ENCODE measurements at places on chromosomes 1 and 21.
A peak's percentile ranks its signal among the peaks of the same experiment; 100 is the strongest.

GRCh38 chr1:15988856-15989736 is 13.2 kb upstream of the ZBTB17 start:
- no peak for DNase-seq

- DNase-seq = no peak
Measured at GRCh38 chr21:15744926-15745325, 15.1 kb downstream of the USP25 start.

- no peak for DNase-seq
Measured at GRCh38 chr1:36876990-36877389, 157.3 kb downstream of the GRIK3 start.

- no peak for DNase-seq
Measured at GRCh38 chr1:176576670-176577069, 113.7 kb downstream of the PAPPA2 start.

- DNase-seq = no peak
Measured at GRCh38 chr1:67803380-67804279, 29.6 kb downstream of the GNG12 start.

DNA sequence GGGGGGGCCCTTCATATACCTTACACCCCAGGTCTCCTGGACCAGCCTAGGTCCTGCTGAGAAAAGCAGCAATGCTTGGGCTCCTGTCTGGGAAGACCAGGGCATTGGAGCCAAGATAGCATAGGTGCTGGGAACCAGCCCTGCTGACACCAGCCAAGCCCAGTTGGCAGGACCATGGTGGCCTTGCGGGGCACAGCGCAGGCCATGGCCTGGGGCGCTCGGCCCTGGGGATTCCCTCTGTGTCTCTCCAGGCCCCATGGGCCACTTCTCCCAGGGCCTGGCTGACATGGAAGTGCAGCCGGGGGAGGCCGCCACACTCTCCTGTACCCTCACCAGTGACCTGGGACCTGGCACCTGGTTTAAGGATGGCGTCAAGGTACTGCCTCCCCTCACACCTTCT is 23.3 kb downstream of the IGFN1 start:
- DNase-seq = no peak

DNA sequence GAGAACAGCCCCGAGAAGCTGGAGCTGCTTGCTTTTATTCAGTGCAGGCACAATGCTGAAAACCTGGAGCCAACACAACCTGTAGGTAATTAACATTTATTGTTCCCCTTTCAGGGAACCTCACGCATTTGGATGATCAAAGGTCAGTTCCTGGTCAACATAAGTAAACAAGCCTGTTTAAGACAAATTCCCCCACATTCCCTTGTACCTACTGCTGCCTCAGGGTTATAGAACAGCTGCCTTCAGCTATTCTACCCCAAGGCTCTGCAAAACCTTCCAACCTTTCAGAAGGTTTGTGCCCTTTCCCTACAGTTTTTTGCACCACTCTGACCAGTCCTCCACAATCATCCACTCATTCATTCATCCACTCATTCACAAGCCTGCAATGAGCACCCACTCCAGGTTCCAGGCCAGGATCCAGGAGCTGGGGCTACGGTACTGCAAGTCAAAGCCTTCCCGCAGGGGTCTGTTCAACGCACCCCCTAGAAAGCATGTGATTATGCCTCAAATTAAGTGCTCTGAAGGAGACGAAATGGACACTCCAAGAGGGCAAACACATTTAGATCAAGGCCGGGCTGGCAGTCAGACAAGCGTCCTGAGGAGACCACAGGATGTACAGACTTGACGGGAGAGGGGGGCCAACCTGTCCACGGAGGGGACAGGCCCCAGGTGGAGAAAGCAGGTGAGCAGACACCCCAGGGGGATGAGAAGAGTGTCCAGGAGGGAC is 683.9 kb downstream of the MATN1 start:
- DNase-seq = no peak

- DNase-seq = no peak
Measured at GRCh38 chr1:21327566-21328323, 37.5 kb upstream of the ECE1 start.

DNA sequence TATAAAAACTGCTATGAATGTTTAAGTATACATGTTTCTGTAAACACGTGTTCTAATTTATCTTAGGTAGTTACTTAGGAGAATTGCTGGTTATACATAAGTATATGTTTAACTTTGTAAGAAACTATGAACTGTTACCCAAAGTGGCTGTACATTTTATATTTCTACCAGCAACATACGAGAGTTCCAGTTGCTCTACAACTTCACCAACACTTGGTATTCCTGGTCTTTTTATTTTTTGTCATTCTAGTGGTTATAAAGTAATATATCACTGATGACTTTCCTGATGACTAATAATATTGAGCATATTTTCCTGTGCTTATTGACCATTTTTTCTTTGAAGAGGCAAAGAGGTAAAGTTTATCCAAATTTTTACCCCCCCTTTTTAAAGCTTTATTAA is 76.0 kb downstream of the KIAA0319L start:
- DNase-seq = no peak

GRCh38 chr21:31498985-31499384 is 154.9 kb upstream of the TIAM1 start:
- DNase-seq = no peak

GRCh38 chr1:6260961-6261614 is at the start of gene GPR153:
Gene GPR153 (minus strand): TSS chr1:6261098. CDS start chr1:6254905, 6,193 bp downstream.
- DNase-seq = peak; percentile 39

GRCh38 chr1:165924117-165924516 is 96.7 kb downstream of the UCK2 start:
- DNase-seq = no peak

GRCh38 chr1:22415489-22415888 is 36.2 kb upstream of the ZBTB40 start:
- no peak for DNase-seq

GRCh38 chr1:8134546-8135235 is 108.6 kb upstream of the ERRFI1 start:
- no peak for DNase-seq

GRCh38 chr1:93770640-93771039 is 89.0 kb upstream of the BCAR3 start:
- no peak for DNase-seq
